ENCODE measurements at places on chromosomes 12 and 14.

- no peak for DNase-seq
Observed at GRCh38 chr14:101400830-101401229, 160.5 kb upstream of the DIO3 start.

DNA sequence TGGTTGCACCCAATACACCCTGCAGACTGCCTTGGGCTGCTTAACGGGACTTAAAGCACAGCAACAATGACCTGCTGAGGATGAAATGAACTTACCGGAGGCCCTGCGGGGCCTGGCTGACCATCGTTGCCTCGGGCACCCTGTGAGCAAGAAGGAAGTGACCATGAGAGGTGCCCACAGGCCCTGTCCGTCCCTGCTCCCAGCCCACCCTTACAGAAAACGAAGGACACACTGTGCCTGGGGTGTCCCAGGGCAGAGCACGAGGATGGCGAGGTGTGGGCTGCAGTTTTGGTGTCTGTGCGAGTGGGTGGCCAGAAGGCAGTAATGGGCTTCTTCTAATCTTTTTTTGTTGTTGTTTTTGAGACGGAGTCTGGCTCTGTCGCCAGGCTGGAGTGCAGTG is 14.6 kb downstream of the COL2A1 start:
- no peak for DNase-seq

DNA sequence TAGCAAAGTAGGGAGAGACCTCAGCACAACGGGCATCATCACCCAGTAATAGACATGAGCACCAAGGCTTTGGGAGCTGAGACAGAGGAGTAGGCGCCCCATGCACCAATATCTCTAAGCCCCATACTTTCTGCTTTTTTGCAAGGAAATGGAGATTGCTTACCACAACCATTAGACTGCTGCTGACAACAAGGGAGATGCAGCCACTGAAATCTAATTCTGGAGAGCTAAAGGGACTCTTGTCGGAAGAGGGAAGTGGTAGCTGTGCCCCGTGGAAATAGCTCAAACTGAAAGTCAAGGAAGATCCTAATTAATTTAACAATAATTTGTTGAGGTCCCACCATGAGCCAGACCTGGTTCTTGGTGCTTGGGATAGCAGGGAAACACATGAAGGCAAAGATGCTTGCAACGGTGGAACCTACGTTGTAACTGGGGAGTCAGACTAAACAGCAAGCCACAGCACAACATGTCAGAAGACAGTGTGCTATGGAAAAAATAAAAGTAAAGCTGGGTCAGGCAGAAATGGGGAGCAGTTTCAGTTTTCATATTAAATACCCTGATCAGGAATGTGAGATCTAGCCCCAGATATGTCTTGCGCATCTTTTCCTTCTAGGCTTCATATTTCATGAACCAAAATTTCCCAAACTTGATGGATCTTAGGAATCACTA is 1131.0 kb downstream of the BCL11B start:
- DNase-seq = no peak

DNA sequence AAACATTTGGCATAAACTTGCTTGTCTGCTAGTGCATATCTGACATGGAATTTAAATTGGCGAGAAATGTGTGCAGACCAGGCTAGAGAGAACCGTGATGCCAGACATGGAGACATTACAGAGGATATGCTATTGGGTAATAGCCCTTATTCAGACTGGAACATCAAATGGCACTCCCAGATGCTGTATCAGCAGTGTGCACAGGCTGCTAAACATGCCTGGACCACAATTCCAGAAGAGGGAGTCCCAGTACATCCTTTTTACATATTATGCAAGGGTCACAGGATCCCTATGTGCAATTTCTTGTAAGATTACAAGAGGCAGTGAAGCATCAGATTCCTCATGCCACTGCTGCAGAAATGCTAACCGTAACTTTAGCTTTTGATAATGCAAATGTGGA is 354.5 kb upstream of the FOXG1 start:
- DNase-seq = no peak

GRCh38 chr12:95184121-95184520 is 33.1 kb downstream of the FGD6 start:
- DNase-seq = no peak

DNA sequence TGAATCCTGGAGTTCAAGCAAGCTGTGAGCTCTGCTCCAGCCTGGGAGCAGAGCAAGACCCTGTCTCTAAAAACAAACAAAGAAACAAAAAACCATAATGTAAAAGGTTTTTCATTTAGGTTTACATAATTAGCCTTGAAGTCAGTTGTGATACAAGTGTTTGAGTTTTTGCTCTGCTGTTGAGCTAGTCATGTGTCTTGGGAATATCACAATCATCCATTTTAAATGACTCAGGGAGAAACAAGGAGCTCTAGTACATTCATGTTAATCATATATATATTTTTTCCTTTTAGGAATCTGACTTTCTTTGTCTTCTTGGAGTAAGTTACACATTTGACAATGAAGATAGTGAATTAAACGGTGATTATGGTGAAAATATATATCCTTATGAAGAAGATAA is 12.9 kb downstream of the MIA2 start:
- no peak for DNase-seq

- DNase-seq = no peak
Observed at GRCh38 chr14:50659327-50659974, 8.7 kb downstream of the SAV1 start.

GRCh38 chr14:25953532-25954139 is 644.2 kb downstream of the NOVA1 start:
- no peak for DNase-seq

DNA sequence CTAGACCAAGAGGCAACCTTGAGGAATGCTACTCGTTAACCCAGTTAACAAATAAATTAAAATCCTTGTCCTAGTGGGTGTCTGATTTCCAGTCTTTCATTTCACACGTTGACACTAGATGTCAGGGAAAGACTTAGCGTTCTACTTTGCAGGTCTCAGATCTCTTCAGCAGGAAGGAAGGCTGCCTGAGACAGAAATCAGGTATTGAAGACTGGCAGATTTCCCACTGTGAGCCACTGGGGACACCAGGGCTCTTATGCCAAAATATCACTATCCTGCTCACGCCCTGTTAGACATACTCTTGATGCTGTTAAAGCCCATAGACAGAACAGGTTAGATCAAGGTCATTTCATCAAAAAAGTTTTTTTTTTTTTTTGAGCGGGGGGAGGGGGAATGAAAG is 33.0 kb downstream of the EMP1 start:
- no peak for DNase-seq

DNA sequence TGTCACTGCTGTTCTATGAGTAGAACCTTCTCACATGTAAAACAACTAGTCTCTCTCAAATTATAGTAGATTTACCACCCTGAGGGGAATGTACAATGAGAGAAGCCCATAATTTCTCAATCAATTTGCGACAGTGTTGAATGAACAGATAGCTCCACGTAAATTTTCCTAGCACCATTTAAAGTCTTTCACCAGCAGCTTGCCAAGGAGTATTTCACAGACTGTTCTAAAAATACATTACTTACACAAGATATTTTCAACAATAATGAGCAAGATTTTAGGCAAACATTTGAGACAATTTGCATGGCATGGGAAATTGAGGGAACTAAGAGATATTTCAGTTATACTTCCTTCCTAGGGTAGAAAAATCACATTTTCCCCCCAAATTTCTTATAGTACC is 151.6 kb downstream of the KICS2 start:
- DNase-seq = no peak

DNA sequence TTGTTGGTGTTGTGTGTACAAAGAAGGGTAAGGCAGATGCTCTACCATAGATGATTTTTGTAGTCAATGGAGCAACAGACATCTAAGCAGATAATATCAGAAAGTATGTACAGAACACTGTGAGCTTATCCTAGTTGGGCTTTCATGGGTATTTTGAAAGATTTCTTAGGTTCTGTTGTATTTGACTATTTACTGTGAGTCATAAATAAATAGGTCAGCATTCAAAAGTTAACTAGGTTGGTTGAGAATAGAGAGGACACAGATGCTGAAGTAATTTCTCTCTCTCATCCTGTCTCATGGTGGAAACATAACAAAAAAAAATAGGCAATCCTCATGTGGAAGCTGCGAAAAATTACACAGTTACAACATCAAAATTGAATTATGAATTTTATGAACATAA is 413.5 kb downstream of the CCDC91 start:
- DNase-seq = no peak

DNA sequence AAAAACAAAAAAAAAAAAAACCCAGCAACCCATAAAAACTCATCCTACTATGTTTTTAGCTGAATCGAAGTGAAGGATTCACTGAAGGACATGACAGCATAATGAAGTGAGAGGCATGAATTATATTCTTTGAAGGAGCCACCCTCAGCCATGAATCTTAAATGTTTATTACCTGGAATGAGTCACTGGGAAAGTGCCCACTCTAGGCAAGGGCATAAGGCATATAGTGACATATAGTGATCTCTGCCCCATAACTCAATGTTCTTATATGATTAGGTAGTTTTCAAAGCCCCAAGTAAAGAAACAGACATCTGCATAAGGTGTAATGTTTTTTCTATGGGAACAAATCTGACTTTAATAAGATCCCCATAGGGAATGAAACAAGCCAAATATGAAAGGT is 79.9 kb downstream of the MDGA2 start:
- no peak for DNase-seq

DNA sequence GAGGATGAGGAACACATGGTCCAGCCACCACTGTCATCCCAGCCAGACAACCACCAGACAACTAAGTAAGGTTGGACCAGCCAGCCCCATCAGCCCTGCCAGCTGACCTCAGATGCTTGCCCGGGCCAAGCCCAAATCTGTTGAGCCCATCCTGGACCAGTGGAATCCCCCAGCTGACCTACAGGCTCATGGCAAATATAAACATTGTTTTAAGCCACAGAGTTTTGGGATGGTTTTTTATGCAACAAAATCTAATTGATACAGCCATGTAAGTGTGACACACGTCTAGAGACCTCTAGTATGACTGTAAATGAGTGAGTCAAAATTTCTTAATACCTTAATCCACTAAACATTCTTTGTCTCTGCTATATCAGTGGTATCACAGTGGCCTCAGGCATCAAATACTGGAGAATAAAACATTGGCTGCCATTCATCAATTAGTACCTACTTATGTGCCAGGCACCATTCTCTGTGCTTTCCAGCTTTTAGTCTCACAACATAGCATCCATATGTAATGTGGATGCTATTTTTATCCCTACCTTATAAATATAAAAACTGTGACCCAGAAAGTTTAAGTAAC is 24.2 kb upstream of the NT5DC3 start:
- DNase-seq = no peak

- DNase-seq = peak; percentile 44
Observed at GRCh38 chr14:42224053-42224888, 617.6 kb downstream of the LRFN5 start.

DNA sequence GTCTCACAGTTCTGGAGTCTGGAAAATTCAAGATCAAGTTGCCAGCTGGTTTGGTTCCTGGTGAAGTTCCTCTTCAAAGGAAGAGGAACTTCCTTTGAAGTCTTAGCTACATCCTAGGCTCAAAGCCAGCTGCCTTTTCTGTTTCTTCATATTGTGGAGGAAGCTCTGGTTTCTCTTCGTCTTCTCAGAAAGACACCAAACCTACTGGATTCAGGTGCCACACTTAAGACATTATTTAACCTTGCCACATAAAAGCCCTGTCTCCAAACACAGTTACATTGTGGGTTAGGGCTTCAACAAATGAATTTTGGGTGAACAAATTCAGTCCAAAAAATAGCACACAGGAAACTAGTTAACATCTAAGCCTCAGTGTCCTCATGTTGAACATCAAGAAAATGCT is 1019.8 kb downstream of the GALC start:
- no peak for DNase-seq

DNA sequence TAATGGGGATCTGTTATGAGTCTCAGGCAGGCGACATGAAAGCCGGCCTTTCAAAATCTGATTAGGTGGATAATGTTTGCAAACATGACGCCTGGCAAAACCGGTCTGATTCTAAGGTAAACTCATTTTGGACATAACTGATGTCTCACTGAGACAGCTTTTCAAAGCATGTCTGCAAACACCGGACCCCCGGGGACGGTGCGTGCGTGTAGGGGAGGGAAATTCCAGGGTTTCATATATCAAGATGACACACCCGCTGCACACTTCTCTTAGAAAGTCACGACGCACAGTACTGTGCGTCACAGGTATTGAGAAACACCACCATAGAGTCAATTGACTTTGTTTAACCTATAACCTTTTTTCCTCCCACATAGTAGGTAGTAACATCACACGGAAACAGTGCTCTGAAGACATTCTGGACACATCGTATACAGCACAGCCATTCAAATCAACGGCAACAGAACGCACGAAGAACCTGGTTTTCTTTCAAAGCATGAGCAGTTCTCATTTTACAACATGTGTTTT is 43.9 kb upstream of the TESC start:
- peak; percentile 57 for DNase-seq

DNA sequence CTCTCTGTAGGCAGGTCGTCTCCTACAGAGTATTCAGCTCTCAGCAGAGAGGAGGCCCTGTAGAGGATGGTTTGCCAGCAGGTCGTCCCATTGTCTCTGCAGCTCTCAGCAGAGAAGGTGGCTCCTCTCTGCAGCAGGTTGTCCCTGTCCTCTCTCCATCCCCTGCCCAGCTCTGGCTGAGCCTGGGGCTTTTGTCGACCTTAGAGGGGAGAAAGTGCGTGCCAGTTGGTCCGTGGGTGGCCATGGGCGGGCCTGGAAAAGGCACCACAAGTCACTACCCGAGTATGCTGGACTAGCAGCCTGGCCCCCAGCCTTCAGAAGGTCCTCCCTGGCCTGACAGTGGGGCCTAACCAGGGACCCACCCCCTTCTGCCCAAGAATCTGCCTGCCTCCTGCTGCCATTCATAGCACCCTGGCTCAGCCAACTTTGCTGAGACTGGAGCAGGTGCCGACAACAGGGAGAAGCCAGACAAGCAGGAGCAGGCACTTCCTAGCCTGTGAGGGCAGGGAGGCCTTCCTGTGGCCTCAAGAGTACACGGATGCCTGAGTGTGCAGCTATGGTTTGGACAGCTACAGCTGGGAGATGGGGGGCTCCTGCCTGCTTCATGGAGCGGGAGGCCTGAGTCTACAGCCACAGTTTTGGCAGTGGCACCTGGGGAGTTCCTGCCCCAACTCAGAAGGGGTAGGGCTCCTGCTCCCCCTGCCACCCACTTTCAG is 59.7 kb upstream of the KCNH3 start:
- no peak for DNase-seq

DNA sequence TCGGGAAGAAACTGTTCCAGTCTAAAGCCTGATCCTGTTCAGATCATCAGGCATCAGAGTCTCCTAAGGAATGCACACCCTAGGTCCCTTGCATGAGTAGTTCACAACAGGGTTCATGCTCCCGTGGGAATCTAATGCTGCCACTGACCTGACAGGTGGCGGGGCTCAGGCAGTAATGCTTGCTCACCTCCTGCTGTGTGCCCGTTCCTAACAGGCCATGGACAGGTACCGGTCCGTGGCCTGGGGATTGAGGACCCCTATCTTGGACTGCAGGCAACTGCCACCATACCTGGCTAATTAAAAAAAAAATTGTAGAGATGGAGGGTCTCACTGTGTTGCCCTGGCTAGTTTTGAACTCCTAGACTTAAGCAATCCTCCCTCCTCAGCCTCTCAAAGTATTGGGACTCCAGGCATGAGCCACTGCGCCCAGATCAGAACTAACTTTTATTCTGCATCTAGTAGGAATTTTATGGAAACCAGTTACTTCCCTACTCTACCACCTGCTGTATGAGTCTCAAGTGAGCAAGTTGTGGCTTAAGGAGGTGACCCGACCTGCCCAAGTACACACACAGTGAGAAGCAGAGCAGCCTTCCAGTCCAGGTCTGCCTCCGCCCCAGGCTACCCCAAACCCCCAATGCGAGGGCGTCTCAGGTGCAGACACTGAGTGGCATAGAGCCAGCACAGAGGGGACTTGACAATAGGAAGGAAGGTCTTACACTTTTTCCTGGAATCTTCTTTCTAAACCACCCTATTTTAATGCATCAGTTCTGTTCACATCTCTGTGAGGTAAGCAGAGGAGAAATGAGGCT is 2.5 kb upstream of the PAPLN start:
- DNase-seq = no peak

- no peak for DNase-seq
Observed at GRCh38 chr12:124869059-124869665, 5.5 kb upstream of the SCARB1 start.

All from NCI-H510A (cell line).